ENCODE measurements at places on chromosomes 2 and 18. TPM values are rescaled to one million over a fixed set of nuclear protein-coding genes. Genes with fewer than 3 reads are reported as not detected.

NAT8 gene
- not detected for total RNA-seq

CXCR1 gene
- total RNA-seq = not detected

FOXI3 gene
- total RNA-seq = not detected

- no peak for DNase-seq
Observed at GRCh38 chr2:190462181-190462580, 54.0 kb downstream of the MFSD6 start.

DNA sequence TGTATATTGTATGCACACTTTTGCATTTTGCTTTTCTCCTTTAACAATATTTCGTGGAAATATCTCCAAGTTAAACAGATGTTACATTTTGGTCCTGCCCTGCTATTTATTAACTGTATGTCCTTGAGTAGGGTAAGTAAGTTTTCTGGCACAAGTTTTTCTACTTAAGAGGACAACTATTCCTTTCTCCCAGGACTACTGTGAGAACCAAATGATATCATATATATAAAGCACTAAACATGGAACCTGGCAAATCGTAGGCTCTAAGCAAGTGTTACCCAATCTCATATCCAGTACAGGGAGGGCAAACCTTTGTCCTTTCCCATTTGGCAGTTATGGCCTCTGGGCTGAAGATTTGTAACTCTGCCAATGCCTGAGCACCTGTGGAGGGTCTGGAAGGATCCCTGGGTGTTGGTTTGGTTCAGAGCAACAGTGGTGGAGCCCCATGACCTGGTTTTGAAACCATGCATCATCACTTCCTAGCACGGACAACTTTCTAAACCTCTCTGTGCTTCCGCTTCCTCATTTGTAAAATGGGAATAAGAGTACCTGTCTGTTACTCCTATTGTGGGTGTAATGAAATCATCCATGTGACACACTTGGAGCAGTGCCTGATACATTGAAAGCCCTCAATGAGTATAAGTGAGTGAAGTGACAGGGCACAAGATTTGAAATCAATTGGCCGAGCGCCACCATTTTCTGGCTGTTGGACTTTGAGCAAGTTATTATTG lies 28.3 kb upstream of the ICOS start:
- no peak for DNase-seq
